Sciatic nerve (tissue), 2 donors: ENCODE measurements at places on chromosomes 11 and 22.

DNA sequence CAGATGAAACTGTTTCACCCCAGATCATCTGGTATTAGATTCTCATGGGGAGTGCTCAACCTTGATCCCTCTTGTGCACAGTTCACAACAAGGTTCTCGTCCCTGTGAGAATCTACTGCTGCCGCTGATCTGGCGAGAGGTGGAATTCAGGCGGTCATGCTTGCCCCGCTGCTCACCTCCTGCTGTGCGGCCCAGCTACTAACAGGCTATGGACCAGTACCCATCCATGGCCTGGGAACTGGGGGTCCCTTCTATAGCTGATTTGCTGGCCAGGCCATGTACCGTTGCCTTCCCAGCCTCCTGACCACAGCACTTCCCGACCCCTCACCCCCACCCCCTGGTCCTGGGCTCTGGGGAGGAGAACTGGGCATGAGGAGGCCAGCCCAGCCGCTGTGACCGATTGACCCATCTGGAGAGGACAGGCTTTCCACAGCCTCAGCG, 2.6 kb downstream of the PHLDA2 start:
- DNase-seq: no peak

GRCh38 chr11:100031973-100032372, 655.1 kb upstream of the ARHGAP42 start:
- DNase-seq: no peak

- DNase-seq: no peak
These were observed 38.3 kb upstream of the CEP295 start for GRCh38 chr11:93623179-93623578.

DNA sequence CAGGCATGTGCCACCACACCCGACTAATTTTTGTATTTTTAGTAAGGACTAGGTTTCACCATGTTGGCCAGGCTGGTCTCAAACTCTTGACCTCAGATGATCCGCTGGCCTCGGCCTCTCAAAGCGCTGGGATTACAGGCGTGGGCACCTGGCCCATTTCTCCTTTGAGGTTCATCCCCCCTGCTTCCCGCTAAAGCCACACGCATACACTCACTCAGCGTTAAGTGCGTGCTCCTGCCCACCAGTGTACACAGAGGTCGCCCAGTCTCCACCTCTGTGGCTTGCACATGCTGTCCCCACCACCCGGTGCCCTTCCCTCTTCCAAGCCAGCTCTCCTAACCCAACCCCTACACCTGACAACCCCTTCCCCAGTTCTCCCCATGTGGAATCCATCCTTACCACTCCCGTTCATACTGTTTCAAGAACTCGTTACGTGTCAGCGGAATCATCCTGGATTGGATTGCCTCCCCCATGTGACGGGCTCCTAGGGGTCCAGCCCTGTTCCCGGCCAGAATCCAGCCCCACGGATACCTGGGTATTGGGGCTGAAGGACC, 15.7 kb upstream of the CYTH4 start:
- DNase-seq: no peak

GRCh38 chr11:96014217-96014616, 90.3 kb upstream of the MTMR2 start:
- DNase-seq: no peak

- DNase-seq: no peak
These were observed 2.3 kb downstream of the PRSS23 start for GRCh38 chr11:86802601-86803051.

DNA sequence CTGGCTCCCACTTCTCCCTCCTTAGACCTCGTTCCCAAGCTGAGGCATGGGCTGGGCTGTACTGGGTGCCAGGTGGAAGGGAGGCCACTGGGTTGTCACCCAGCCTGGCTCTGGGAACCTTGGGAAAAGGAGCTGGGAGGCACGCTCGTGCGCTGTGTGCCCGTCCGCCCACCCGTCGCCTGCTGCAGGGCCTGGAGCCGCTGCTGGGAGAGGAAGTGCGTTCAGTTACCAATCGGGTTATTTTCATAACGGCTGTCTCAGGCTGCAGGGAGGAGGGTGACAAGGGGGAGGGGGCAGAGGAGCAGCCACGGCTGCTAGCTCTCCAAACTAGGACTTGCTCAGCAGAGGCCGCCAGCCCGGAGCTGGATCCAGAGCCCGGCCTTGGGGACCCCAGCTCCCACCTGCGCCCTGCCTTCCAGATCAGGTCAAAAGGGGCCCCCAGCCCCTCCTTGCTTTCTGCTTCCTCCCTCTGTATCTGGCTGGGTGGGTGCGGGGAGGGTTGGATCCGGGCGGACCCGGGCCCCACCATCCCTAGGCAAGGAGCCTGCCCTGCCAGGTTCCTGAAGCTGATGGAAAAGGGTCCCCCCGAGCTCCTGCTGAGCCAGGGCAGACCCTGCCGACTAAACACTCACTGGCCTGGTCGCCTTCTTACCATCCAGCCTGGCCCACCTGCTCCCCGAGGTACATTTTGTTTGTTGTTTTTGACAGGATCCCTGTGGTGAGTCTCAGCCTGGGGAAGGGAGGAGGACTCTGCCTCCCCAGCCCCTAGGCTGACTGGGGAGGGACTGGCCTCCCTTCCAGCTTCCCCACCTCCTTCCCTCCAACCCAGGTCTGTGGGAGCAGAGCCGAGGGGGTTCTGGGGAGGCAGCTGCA, 14.3 kb downstream of the DGKZ start:
- no peak for DNase-seq

DNA sequence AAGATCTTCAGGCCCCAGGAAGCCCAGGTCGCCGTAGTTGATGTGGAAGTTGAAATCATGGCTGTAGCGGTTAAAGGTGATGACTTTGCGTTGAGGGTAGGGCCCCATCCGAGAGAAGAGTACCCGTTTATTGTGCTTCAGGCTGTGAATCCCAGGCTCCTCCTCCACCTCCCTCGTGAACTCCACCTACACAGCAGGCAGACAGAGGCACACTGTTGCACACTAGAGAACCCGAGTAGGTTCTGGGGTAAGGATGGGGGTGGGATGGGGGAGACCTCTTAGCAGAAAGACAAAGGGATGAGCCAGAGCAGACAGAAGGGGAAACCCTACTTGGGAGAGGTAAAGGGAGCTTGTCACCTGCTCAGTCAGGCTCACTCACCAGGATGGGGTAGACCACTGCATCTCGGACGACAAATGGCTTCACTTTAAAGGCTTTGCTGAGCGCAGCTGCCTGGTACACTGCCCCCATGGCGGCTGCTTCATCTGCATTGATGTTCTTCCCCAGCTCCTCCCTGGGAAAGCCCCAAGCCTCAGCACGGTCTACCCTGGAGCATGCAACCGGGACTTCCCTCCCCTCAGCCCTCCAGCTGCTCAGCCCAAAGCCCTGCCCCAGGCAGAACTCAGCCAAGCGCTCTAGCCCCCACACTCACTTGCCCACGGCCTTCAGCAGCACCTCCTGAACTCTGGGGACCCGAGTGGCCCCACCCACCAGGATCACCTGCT, 5.4 kb downstream of the HYOU1 start:
- DNase-seq: no peak

DNA sequence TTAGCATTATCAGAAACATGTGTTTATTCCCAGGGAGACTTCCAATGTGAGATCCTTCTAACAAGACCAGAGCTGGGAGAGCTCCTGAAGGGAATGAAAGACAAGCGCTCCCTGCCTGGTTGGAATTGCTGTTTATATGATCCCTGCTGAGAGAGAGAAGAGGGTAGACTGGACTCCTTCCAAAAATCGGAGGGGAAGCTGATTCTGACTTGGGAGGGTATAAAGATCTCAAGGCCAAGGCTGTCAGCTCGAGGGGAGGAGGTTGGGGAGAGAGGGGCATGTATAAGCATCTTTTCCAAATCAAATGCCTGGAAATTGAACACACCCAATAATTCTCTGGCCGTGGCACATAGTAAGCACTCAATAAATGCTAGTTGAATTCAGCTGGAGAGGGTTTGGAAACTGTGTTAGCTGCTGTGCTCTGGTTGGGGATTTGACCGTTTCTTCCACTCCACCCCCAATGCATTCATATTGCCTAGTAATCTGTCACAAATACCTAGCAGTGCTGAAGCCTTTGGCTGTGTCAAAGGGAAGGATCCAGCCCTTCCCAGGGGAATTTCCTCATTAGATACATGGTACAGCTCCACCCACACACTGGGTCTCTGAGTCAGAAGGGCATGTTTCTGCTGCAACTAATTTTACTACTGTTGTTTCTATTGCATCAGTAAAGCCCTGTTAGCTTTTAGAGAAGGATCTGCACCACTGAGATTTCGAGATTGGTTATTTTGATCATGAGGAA, 61.5 kb downstream of the CACNG2 start:
- DNase-seq: no peak

DNA sequence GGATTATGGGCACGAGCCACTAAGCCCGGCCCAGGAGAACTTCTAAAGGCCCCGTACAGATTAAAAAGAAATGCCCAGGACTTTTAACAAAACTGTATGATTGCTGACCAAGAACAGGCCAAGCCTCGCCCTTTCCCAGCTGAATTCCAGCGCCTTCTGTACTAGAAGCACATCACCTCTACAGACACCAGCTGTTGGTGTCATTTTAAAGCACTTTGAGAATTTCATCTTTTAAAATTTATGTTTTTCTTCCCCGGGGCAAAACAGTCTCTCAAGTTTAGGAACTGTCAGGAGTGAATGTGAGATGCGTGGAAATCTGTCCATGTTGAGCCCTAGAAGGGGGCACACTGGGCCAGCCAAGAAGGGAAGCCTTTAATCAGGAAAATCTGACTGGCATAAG, 362.4 kb downstream of the LARGE1 start:
- no peak for DNase-seq

DNA sequence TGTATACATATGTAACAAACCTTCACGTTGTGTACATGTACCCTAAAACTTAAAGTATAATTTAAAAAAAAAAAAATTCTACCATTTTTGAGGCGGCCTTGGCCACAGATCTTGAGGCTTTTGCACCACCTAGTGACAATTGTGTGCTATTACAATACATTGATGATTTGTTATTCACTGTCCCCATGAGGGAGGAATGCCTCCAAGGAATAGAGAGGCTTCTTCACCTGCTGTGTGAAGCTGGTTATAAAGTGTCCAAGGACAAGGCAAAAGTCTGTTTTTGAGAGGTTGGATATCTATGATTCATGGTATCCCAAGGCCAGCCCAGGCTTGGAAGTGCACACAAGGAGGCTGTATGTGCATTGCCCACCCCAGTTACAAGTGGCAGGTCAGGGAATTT, 30.7 kb downstream of the SLC22A25 start:
- DNase-seq: no peak

GRCh38 chr22:37141971-37142370, 7.7 kb downstream of the IL2RB start:
- DNase-seq: no peak

DNA sequence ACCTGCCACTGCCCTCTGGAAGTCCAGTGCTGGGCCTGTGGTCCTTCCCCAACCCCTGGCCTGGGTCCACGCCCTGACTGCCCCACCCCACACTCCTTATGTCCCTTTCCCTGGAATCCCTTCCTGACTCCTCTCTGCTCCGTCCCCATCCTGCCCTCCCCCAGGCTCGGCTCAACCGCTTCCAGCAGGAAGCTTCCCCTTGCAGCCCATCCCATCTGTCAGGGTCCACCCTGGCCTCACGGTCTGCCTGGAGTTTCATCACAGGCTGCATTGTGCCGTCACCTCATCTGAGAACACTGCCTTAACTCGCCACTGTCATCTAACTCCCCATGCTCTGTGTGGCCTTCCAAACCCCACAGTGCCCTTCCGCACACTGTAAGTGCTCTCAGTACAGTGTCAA, 64.3 kb downstream of the NAT10 start:
- DNase-seq: no peak

GRCh38 chr22:36330655-36331305, 57.0 kb downstream of the MYH9 start:
- no peak for DNase-seq

DNA sequence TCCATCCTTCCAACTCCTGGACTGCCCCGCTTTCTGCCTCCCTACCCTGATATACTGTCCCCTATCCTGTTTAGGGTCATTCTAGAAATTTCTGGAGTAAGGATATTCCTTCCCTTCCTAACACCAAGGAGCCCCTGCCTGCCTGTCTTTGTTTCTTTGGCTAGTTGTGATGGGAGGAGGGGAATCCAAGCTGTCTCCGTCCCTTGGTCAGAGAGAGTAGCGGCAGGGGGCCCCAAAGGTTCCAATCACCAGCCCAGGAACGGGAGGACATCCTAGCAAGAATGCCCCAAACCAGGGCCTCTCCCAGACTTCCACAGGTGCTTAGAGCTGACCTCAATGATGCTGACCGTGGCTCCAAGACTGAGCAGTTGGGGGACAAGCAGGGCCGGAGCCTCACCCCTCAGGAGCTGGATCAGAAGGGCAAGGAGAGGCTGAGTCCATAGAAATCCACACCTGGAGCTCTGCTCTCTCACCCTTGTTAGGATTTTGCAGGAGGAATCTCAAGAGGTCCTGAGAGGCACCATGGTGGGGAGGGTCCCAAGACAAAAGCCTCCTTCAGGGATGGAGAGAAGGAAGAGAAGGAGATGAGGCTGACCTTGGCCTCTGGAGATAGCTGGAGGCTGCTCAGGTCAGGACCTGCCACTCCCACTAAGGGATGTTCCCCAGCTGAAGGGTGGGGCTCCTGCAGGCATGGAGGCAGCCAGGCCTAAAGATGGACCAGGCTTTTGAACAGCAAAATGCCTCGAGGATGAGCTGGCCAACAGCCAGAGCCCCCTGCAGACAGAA, 13.6 kb downstream of the SLC22A12 start:
- DNase-seq: no peak

DNA sequence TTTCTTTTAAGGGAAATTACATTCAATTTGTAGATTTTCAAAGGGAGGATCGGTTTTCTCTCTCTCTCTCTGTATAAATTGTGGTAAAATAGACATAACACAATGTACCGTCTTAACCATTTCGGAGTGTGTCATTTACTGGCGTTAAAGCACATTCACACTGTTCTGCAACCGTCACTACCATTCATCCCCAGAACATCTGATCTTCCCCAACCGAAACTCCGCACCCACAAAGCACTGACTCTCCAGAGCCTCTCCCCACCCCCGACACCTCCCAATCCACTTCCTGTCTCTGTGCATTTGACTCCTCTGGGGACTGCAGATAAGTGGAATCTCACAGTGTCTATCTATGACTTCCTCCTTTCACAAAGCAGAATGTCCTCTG, 15.9 kb upstream of the GRAMD4 start:
- DNase-seq: no peak

- no peak for DNase-seq
These were observed 648.7 kb upstream of the CCDC179 start for GRCh38 chr11:23509023-23509422.

- no peak for DNase-seq
These were observed 189.6 kb upstream of the CCDC90B start for GRCh38 chr11:83475760-83476159.

- no peak for DNase-seq
These were observed 8.3 kb downstream of the WT1 start for GRCh38 chr11:32426819-32427615.

DNA sequence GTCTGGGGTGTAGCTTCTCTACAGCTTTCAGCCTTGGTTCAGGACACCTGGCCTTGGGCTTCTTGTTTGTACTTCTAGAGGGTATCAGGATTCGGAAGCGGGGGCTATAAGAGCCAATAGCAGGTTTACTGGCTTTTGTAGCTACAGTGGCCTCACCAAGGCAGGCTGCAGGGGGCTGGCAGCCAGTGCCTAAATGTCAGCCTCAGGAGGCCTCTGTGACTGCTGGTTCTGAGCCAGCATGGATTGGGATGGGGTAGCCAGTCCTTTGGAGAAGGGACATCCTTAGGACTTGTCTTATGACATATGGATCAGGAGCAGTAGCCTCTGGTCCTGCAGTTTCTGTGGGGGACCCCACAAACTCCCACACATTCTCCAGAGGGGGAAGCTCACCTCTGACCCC, 29.9 kb downstream of the EIF3F start:
- no peak for DNase-seq
